ENCODE measurements at places on chromosomes 12 and 14.

GRCh38 chr12:3138941-3139511 lies 61.8 kb downstream of the TSPAN9 start:
- no peak for DNase-seq

- no peak for DNase-seq
These were observed 67.4 kb upstream of the FBRSL1 start for GRCh38 chr12:132422381-132423043.

- DNase-seq: peak; percentile 16
These were observed 799 bp downstream of the SLC38A6 start for GRCh38 chr14:60981633-60982455.

DNA sequence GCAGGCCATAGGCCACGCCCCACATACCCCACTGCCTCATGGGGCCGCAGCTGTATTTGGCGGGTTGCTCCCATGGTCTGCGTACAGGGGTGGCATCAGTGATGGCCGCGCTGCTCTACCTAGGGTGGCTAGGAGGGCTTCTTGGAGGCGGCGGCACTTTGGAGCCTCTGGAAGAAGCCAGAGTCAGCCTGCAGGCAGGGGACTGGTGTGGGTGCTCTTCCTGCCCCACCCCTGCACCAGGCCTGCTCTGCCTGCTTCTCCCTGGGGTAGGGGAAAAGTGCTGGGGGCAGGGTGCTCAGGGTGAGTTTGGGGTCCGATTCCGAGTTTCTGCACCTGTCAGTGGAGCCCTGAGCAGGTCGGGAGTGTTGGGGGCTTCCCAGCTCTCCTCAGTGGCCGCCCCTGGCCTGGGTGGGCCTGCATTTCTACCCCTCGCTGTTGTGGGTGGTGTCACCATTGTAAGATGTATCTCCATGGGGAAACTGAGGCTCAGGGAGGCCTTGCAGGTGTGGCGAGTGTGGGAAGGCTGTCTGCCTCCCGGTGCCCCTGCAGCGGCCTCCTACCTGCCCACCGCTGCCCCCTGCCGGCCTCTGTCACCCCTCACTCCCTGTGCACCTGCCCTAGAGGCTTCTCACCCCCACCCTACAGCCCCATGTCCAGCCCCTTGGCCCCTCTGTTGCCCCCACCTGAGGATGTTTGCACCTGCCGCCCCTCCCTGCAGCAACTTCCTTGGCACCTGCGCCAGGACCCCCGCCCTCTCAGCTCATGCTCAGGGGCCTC lies 5.5 kb downstream of the CEP170B start:
- no peak for DNase-seq

DNA sequence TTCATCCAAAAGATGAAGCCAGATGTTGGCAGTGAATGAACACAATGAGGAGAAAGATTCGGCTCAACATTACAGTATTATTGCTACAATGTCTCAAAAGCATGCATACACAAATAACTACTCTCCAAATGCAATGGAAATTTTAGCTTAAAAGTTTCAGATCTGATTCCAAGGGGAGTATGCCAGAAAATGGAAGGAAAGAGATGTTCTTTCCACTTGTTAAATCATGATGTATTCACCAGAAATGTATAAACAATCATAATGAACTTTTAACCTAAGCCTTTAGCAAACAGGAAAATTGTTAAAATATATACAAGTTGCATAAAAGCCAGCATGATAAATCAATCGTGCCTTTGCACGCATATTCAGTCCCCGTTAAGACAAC lies 62.1 kb downstream of the SH2B3 start:
- DNase-seq: no peak

DNA sequence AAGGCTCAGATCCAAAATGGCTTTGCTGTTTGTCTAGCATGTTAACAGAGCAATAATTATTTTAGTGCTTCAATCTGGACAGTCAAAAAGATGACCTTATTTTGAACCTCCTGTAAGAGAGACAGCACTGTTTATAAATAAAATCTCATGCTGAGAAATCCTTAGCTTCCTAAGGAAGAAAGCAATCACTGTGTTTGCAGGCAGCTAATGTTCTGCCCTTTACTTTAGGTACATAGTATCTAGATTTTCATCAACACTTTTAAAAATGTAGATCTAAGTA lies 105.3 kb downstream of the PRKD1 start:
- DNase-seq: peak; percentile 48

DNA sequence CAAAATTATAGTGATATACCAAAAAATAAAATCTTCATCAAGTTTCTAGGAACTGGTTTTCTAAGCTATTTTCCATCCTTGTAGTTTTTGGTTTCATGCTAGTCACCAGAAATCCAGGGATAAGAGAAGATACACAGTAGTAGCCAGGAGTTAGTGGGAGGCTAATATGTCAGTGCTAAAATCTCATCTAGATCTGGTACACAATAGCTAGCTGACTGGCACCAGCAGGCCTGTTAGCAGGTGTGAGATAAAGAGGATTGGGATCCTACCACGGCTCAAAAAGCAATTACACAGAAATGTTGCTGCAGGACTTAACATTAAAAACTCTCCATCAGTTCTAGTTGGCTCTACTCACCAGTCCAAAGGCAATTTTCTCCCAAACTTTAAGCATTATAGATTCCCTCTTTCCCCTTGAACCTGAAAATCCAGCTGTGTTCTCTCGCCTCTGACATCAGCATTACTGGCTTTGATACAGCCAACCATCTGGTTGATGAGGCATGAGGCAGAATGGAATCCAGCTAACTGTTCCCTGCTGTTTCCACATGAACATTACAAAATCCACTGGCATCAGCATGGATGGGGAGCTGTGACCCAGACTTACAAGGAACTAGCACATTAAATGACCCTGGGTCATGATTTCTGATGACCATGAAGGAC lies 41.8 kb upstream of the CCDC196 start:
- no peak for DNase-seq
